ENCODE measurements at places on chromosomes 2 and 18. TPM values are rescaled to one million over a fixed set of nuclear protein-coding genes. Genes with fewer than 3 reads are reported as not detected.
A peak's percentile ranks its signal among the peaks of the same experiment; 100 is the strongest.

GRCh38 chr2:46143429-46144132 lies 153.6 kb upstream of the EPAS1 start:
- DNase-seq = no peak

- no peak for DNase-seq
Observed at GRCh38 chr2:155997538-155997937, 335.0 kb downstream of the NR4A2 start.

DNA sequence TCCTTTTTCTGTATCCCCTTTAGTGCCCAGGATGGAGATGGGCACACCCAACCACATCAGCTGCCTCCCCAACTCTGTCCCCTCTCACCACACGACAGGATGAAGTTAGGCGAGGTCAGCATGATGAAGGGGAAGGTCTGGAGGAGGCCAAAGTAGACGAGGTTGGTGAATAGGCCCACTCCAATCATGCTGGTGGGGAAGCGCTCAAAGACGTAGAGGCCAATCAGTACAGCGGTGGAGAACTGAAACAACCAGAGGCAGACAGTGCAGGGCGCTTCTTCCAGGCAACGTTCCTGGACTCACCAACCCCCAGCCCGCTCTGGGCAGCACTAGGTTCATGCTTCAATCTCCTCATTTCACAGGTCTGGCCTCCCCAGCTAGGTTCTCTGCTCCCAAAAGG lies 2.9 kb downstream of the TEX261 start:
- DNase-seq = no peak

DNA sequence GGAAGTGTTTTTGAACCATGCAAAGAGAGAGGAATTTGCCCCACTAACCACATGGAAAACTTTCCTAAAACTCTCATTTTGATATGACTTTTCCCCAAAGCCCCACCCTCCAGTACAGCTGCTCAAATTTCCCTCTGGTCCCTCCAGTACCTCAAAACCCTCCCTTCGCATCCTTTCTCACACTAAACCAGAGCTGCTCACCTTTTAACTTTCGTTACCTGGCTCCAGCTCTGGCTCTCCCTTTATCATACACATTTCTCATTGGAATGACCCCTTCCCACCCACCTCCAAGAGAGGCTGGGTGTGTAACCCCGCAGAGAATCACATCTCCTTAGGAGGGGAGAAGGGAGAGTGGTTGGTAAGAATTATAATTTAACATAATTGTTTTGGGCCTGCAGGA lies 86.8 kb upstream of the NDUFV2 start:
- no peak for DNase-seq

KCNE4 gene
- total RNA-seq = 133 TPM

DNA sequence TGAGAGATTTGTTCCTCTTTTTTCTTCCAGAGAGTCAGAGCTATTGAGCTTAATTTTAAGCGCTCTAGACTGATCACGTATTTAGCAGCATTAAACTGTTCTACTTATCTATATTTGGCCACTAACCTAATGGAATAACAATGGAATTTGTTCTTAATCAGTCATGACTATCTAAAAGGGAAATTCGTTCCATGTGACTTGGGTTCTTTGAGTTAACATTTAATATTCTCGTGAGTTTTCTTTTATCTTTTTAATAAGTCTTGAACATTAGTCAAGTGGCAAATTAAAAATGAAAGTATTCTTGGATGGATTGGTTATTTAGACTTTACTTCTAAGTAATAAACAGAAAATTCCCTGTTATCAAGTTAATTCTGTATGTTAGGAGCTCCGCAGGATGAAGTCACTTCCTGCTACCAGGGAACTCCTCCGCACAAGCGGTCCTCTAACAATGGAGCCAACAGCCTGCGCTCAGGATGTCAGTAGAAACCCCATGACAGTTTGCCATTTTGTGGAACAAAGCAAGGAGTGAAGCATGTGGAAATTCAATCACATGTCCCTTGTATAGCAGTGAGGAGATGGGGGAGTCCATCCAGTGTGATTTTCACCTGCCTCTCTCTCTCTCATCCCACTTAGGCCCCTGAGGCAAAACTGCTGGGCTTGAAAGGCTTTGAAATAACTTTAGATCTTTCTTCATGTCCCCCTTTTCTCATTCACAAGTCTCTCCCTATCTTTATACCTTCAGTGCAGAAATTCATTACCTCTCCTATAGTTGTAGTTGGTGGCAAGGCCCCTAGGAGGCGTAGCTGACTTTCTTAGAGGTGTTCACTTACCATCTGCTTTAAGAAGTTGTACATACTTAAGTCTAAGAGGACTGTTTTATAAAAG lies 138.1 kb downstream of the WDR7 start:
- peak; percentile 9 for DNase-seq

DNA sequence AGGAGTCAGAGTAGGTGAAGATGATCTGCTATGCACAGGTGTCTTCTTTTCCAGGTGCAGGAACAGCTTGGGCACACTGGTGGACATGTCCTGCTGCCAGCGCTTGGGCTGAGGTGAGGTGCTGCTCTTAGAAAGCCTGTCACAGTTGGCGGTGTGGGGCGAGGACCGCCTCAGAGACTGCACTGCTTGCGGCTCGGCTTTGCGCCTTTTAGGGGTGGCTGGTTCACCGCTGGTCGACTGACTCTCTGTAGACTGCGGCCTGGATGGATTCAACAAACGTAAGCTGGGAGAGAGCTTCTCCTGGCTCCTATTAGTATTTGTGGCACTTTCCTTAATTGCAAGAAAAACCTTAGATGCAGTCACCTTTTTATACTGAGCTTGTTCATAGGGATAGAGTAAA lies 1.7 kb downstream of the MSL3B start:
- no peak for DNase-seq

- DNase-seq = peak; percentile 67
Observed at GRCh38 chr18:6722690-6723089, 6.8 kb upstream of the ARHGAP28 start.

DNA sequence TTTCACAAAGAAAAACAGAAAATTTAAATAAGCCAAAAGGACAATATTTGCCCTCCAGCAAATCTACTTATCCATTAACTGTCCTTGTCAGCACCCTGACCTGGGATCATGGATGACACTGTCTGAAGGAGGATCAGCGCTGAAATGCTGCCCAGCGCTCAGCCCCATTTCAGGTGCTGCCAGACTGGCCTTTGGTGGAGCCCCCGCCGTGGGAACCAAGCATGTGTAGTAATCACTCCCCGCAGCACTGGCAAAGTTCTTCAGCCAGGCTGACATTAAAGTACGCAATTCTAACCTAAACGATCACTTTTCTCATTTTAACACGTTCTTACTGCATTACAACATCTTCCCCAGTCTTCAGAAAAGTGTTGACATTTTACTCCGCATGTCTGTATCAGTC lies 108.6 kb upstream of the GPC1 start:
- no peak for DNase-seq

DNA sequence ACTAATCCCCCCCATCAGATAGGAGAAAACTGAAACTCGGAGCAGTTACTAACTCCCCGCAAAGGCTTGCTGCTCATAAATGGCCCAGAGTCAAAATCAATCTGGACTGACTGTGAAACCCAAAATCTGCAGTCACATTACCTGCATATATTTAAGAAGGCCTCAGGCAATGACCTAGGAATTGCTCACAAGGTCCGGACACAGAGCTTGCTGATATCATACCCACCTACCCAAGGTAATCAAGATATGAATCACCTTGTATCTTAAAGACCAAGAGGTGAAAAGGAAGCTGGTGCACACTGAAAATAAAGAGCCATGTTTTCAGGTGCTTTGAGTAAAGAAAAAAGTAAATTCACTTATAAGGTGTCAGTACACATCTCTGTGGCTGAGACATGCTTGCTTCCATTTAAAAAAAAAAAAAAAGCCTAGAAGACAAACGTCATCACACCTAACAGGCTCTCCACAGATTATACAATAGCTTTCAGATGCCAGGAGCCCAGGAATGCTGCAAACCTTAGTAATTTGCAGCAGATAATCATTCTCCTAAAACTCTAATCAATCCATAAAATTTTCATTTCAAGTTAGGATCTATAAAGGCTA lies 195.4 kb downstream of the ZEB2 start:
- no peak for DNase-seq

CROCC2 gene
- 3.1 TPM for total RNA-seq

GRCh38 chr18:21450913-21451312 lies 149.6 kb downstream of the ESCO1 start:
- no peak for DNase-seq

- DNase-seq = peak; percentile 97
Observed at GRCh38 chr2:69464575-69464974, 27.3 kb upstream of the NFU1 start.

- no peak for DNase-seq
Observed at GRCh38 chr18:59725142-59725541, 27.9 kb upstream of the CCBE1 start.

DOK6 gene
- total RNA-seq = 13.7 TPM

GRCh38 chr2:153169609-153170008 lies 309.0 kb downstream of the RPRM start:
- DNase-seq = no peak

DNA sequence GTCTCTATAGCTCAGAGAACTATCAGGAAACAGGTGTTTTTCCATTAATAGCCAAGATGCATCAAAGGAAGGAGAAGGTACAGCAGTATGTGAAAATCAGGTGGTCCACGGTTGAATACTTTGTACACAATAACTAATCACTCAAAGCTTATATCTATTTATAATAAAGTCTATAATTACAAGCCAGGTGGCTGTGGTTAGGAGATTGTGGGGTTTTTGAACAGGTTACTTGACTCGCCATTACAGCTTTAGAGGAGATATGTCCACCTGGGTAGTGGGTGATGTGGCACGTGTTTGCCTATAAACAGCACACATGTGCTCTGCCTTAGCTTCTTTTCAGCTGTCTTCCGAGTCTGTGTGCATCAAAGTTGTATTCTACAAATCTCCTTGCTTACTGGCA lies 892.2 kb upstream of the ZEB2 start:
- no peak for DNase-seq

DNA sequence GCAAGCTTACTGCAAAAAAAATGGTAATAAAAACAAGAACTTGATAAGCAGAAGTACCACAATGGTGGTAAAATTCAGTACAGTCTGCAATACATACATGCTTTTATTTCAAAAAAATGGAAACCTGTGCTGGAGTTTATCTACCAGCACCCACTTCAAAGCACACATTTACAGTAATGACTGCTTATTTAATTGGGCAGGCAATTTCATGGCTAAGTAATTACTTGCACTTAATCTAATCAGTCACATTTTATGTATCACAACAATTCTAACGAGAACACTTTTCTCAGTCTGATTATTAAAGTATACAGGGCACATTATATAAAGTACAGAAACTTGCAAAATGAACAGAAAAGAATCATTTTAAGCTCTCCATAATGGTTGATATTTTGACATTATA lies 5.2 kb downstream of the APCDD1 start:
- no peak for DNase-seq

AFG3L2 gene
- total RNA-seq = 35.2 TPM

GRCh38 chr2:51990684-51991083 lies 958.8 kb upstream of the NRXN1 start:
- no peak for DNase-seq

RRM2 gene
- total RNA-seq = 4.3 TPM

- DNase-seq = no peak
Observed at GRCh38 chr2:210557721-210558120, 1.3 kb downstream of the CPS1 start.

GRCh38 chr2:24566630-24567029 lies 75.6 kb downstream of the NCOA1 start:
- DNase-seq = no peak

GRCh38 chr2:234310166-234310565 lies 186.7 kb downstream of the ARL4C start:
- no peak for DNase-seq

- no peak for DNase-seq
Observed at GRCh38 chr2:174835797-174836255, 71.6 kb upstream of the CHRNA1 start.

CHRNG gene
- not detected for total RNA-seq

GRCh38 chr2:37874470-37874869 lies 50.6 kb upstream of the RMDN2 start:
- DNase-seq = no peak

PTPRM gene
- 49.1 TPM for total RNA-seq

- DNase-seq = no peak
Observed at GRCh38 chr2:151718247-151718646, 16.0 kb downstream of the NEB start.

- no peak for DNase-seq
Observed at GRCh38 chr18:3162181-3162580, 57.6 kb downstream of the MYOM1 start.

- peak; percentile 70 for DNase-seq
Observed at GRCh38 chr2:37654932-37655841, 16.3 kb downstream of the CDC42EP3 start.

TFCP2L1 gene
- 1.2 TPM for total RNA-seq

- no peak for DNase-seq
Observed at GRCh38 chr2:42876326-42876751, 84.0 kb upstream of the HAAO start.

- no peak for DNase-seq
Observed at GRCh38 chr2:174595116-174595809, 2.3 kb downstream of the WIPF1 start.

GRCh38 chr2:65252640-65253039 lies 25.0 kb downstream of the ACTR2 start:
- no peak for DNase-seq

GRCh38 chr18:13441736-13442135 lies 223.2 kb downstream of the LDLRAD4 start:
- DNase-seq = no peak

DNA sequence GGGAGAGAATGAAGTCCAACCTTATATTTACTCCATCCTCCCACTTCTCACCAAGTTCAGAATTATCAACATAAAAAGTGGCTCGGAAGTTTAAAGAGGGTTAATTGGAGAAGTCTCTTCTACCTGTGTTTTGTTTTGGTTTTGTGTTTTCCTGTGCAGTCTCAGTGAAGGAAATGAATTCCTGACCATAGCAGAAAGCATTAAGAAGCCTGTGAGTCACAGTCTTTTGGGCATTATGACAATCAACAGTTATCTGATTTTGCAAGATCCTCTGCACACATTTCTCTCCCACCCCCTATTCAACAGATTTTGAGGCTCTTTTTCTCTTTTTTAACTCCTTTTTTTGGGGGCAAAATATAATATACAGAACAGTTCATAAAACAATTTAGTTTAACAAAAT lies 8.6 kb upstream of the RPL37A start:
- peak; percentile 36 for DNase-seq

- no peak for DNase-seq
Observed at GRCh38 chr2:238077292-238077691, 16.5 kb downstream of the SCLY start.

- DNase-seq = no peak
Observed at GRCh38 chr2:39099870-39100728, 20.8 kb downstream of the SOS1 start.

GRCh38 chr18:63137999-63138435 lies 181.6 kb downstream of the BCL2 start:
- no peak for DNase-seq

GPR45 gene
- not detected for total RNA-seq

DNA sequence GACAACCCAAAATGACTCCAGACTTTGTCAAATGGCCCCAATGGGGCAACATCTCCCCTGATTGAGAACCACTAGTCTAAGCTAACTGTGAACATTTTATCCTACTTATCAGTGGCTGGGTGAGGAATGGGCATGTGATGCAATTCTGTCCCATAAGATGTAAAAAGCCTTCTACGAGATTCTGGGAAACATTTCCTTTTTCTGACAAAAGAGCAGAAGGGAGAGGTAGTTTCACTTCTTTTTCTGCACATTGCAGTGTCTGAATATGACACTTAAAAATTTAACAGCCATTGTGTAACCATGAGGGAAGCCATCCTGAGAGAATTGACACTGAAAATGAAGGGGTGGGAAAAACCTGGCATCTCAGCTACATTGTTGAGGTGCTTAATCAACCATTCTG lies 17.3 kb upstream of the MARCHF4 start:
- no peak for DNase-seq

Data from umbilical cord (tissue), 2 donors.